SHP77 (cell line): ENCODE measurements at places on chromosomes 6 and 20.

DNA sequence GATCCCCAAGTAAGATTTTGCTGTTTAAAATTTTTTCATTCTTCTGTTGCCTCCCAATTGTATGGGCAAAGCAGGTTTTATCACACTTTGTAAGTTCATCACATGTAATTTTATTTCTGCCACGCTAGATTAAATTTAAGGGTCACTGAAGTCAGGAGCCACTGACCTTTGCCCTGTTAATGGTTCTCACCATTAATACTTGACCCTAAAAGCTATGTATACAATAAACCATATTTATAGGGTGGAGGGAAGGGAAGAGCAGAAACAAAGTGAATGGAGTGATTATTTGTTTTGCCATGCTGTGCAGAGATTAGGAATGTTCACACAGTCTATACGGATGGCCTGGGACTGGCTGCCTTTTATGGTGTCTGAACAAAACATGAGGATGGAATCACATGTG is 186.7 kb downstream of the BMP2 start:
- DNase-seq, result no peak

DNA sequence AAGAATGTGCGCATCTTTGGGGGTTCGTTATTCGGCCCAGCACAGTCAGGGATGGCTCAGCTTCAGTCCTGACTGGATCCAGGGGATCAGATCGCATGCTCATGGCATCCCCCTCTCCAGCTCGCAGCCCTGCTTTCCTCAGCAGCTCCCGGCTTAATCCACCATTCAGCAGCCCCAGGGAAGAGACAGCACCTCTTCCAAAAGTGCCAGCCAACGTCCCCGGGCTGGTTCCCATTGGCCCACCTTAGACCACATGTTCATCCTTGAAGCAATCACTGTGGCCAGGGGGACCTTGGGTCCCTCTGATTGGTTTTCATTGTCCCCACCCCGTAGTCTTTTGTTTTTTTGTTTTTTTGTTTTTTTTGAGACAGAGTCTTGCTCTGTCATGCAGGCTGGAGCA is 188.7 kb downstream of the ZMYND8 start:
- DNase-seq, result no peak

GRCh38 chr6:130776287-130776925 is 50.8 kb upstream of the SMLR1 start:
- no peak for DNase-seq

DNA sequence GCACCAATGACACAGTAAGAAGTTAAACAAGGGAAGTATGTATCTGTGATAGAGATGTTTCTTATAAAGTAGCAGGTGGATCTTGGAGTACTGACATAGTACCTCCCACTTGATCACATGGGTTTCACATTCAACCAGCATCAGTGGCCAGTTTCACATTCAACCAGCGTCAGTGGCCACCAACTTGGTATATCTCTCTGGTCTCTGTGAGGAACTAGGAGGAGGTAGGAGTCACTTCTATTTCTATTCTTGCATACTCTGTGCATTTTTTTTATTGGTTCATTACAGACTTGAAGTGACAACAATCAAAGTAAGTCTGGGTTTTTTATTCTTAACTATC is 200.3 kb upstream of the SIM1 start:
- no peak for DNase-seq

DNA sequence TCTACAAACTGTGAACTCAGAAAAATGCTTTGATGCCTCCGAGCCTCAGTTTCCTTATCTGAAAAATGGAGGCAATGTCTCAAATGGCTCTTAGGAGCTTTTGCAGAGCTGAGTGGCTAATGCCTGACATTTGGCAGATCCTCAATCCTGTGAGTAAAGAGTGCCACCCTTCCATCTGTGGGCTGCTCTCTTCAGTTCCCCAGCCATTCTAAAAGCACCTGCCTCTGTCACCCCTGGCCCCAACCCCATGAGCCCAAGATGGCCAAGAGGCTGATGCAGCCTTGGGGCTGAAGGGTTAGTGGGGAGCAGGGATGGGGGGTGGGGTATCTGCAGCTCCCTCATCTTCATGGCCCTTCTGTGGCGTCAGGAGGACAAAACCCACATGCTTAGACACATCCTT is 14.5 kb upstream of the GUCA1A start:
- no peak for DNase-seq

GRCh38 chr6:30169658-30170614 is 6.6 kb downstream of the TRIM15 start:
- DNase-seq, result peak; percentile 29

GRCh38 chr6:147395158-147395557 is 113.3 kb upstream of the SAMD5 start:
- no peak for DNase-seq

- DNase-seq, result no peak
These were observed 1.8 kb downstream of the SEC63 start for GRCh38 chr6:107956181-107956580.

DNA sequence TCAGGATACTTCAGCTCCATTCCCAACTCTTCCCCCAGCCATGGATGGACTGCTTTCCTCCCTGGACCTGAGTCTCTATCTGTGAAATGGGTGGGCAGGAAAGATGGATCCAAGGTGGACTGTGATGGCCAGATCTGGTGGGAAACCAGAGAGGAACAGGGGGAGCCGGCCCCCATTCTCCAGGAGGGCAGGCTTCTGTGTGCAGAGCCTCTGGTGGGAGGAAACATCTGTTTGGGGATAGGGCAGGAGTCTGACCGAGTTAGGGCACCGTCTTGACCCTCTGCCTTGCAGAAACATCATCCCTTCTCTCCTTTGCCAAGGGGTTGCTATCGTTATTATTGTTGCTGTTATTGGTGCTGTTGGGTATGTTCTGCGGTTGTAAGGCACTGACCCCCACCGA is 91.5 kb downstream of the TOX2 start:
- no peak for DNase-seq

DNA sequence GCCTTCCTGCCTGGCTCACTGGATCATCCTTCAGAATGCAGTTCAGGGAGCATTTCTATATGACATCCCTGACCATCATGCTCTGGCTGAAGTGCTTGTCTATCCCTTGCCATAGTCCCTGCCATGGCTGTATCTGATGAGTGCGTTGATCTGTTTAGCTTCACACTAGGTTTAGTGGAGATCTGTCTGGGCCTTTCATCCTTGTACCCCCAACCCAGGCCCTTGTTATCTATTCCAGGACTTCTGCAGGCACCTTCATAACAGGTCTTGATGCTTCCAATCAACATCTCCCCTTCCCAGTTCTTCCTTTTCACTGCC is 102.4 kb downstream of the QRSL1 start:
- no peak for DNase-seq

DNA sequence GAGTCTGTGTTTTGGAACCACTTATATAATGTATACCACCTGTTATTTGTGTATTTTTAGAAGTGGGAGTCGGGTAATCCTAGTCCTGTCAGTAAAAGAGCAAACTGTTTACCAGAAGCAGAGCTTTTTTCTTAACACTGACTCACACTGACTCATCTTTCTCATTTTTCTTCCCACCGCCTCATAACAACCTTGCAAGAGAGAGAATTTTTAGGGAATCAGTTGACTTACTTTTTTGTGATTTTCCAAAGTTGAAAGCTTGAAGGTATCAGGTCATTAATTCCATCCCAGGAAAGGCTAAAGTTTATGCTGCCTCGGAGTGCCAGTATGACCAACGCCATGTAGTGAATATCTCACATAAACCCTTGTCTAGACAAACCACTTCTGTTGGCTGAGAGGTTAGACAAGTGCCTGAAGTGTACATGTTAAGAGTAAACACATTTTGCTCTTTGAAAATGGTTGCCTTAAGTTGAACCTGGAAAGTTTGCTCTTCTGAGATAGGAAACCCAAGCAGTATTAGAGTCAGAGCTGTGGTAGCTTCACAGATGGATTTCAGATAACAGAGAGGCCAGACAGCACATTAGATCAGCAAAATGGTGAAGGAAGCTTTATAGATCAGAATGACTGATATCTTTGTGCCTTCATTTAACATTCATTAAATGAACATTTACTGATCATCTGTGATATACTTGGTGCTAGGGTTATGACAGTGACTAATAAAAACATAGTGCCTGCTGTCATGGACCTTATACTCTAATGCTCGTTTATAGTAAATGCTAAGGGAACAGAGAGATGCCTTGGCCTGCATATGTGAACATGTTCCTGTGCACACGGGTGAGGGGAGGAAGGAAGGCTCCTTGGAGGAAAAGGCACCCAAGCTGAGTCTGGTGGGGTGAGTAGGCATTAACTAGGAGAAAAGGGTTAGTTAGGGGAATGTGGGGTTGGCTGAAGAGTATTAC is 29.1 kb upstream of the PKIG start:
- no peak for DNase-seq

DNA sequence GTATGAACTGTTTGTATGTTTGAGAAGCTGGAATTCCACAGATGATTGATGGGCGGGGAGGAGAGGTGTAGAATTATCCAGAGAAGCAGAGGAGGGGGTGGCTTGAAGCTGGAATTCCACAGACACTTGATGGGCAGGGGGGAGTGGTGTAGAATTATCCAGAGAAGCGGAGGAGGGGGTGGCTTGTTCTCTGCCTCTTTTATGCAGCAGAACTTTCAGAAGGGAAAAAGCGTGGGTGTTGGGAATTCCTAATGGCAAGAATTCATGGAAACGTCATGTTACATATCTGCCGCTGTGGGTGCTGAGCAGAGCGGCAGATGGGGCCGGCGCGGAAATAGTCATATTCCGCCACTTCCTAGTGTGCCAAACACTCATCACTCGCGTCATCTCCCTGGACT is 167.9 kb upstream of the KCNG1 start:
- DNase-seq, result no peak

DNA sequence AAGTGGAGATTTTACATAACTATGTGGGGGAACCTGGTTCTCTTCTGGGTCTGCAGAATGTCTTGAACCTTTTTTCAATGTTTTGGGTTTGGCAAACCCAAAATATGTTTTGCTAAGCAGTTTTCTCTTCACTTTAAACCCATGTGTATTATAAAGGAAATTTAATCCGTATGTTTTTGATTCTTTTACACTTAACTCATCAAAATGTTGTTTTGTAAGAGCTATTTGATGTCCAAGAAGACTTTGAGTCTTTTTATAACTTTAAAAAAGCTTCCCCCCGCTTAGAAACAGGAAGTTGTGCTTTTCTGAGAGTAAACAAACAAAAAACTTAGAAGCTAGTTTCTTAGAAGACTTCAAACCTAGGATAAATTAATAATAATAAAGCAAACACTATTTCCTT is 81.9 kb upstream of the CEP162 start:
- no peak for DNase-seq

DNA sequence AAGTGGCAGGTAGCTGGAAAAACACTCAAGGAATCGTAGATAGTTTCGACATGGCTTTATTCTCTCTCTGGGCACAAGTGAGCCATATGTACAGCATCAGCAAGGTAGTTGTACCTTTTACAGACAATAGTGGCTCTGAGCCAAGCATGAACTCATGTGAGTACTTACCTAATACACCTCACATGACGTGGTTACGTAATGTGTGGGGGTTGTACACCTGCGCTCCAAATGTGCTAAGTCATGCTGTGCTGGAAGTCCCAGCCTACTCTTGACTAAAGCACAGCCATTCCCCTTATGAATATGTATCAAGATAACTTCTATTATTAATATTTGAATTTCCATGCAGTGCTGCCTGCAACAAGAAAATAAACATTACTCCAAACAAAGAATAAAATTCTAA is 78.8 kb upstream of the HMGN3 start:
- peak; percentile 33 for DNase-seq

GRCh38 chr20:35447082-35447789 is 8.2 kb upstream of the CEP250 start:
- peak; percentile 89 for DNase-seq

DNA sequence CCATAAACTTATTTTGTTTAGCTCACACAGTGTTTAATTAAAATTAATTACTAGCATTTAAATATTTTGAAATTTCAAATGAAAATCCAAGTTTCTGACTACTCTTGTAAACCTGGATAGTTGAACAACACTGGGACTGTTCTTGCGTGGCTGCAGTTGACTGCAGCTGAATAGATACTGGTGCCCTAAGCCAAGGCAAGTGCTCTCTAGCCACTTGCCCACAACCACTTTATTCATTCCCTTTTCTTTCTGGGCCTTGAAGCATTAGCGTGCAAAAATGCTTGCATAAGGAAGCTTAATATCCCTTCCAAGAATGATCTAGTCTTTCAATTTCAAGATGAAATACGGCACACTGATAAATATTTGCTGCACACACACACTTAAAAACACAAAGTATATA is 676.0 kb upstream of the MARCKS start:
- no peak for DNase-seq

DNA sequence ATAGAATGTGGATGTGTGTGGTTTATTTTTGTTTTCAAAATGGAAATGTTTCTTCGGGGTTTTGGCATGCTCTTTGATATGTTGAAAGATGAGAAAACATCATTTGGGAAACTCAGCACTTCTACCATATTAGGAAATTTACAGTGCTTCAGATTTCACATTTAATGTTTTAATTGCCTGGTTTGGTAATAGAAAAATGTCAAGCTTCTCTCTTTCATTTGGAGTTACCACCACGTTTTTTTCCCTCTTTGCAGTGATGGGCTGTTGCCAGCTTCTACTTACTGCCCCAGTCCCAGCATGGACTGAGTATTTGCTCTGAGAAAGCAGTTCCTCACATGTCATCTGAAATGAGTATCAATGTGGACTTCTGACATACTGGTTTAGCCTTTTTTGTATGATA is 267.7 kb downstream of the PRL start:
- DNase-seq, result no peak

GRCh38 chr6:100472674-100473073 is 8.0 kb upstream of the SIM1 start:
- DNase-seq, result no peak
